ENCODE measurements at places on chromosomes 11 and 22.

- no peak for DNase-seq
Measured at GRCh38 chr11:106644824-106645223, 373.5 kb downstream of the GUCY1A2 start.

GRCh38 chr22:25880524-25880923 is 138.5 kb downstream of the MYO18B start:
- DNase-seq: no peak

- DNase-seq: no peak
Measured at GRCh38 chr11:7533199-7534041, 19.6 kb downstream of the PPFIBP2 start.

GRCh38 chr11:12066799-12067508 is 43.4 kb upstream of the MICAL2 start:
- peak; percentile 43 for DNase-seq

DNA sequence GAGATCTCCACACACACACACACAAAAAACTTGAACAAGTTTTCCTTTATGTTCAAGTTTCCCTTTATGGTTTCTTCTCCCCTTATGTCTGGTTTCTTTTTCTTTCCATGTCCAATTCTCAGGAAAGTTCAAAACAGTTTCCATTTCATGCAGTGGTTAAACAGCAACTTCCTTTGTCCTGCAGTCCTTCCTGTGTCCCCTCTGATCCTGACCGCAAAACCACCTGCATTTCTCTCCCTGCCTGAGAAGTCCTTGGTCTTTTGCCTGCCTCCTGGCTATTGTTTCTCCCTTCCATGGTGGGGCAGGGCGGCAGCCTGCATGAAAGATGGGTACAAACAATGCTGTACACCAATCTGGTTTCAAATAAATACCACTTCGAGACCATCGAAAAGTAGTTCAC is 58.3 kb upstream of the SORL1 start:
- no peak for DNase-seq

DNA sequence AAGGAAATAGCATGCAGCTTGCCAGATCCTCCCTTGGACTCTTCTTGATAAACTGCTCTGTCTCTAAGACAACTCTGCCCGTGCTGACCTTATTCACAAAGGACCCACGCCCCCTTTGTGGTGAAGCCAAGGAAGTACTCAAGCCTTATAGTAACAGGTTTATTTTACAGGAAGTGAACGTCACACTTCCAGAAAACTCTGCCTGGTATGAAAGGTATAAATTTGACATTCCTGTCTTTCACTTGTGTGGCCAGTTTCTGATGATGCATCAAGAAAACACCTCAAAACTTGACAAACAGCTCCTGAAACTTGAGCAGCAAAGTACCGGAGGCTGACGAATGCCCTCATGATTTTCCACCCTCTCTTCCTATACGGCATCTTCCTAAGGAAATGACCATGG is 12.5 kb upstream of the PELI3 start:
- DNase-seq: no peak

- DNase-seq: no peak
Measured at GRCh38 chr22:32050678-32051515, 7.8 kb downstream of the SLC5A1 start.

GRCh38 chr11:13336246-13336878 is 58.8 kb downstream of the BMAL1 start:
- peak; percentile 67 for DNase-seq

Data from NCI-H1092 (cell line).